RKO (cell line): ENCODE measurements at places on chromosomes 12 and 14.

- no peak for DNase-seq
Observed at GRCh38 chr14:102889615-102890014, 32.8 kb upstream of the AMN start.

GRCh38 chr14:32762886-32763285 is 175.8 kb upstream of the NPAS3 start:
- DNase-seq = no peak

DNA sequence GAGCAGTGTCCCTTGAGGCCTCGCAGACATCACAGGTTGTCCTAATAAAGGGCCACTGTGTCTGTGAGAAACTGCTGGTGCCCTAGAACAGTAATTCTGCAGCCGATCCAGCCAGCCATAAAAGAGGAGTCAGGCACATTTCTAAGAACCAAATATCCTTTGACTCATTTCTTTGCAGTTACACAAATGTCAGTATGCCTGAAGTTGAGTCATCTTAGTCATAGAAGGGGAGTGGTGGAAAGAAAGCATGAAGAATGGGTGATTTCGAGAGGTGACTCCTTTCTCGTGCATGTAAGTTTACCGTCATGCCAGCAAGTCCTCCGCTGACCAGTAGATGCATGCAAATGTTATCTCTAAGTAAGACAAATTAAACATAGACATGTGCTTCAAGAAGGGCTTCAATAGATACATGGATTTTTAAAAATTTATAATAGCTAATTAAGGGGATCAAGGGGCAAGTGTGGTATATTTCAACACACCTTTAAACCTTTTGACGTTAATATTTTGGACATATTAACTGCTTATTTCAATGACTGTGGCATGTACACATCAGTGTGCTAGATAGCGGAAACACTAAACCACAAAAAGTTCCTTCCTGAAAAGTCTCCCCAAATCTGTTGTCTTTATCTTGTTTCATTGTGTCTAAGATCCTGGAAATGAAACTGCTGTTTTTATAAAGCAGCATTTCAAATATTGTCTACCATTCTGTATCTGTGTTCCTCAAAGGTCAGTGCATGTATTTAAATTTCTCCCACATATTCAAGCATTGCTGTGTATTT is 497.4 kb downstream of the NPAS3 start:
- DNase-seq = peak; percentile 79

GRCh38 chr12:112538740-112539139 is 120.0 kb downstream of the PTPN11 start:
- no peak for DNase-seq

GRCh38 chr14:87805315-87805723 is 187.7 kb downstream of the GALC start:
- DNase-seq = peak; percentile 26

DNA sequence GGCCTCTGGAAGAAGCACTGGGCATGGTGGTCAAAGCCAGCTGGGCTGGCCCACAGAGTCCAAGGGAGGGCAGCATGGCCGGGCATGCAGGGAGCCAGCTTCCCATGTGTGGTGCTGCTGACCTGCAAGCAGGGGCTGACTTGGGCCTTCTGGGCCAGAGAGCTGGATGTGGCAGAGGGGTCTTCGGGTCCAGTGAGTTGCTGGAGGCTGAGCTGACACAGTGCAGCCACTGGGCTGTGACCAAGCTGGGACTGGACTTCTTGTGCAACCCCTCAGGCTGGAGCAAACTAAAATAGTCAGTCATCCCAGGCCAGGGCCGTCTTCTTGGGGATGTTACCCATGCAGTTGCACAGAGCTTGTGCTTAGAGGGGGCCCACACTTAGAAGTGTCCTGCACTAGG is 7.3 kb upstream of the RIN3 start:
- DNase-seq = no peak

DNA sequence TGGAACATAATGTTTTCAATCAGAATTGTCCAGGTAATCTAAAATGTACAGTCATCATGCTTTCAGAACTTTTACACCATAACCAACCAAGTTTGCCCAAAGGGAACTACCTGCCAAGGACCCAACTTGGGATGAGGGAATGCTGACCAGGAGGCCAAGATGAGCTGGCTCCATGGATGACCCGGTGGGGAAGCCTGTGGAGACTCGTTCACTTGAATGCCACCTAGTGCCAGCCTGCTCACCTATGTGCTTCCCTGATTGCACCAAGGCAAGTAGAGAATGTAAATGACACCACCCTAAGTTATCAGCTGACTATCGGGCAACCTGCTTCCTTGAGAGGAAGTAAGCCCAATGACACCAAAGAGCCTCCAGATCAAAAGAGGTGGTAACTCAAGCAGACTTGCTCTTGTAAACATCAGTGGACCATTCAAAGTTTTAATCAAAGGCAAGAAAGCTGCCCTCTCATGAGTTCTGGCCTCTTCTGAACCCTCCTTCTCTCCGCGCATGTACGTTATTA is 137.3 kb downstream of the TTC7B start:
- no peak for DNase-seq

DNA sequence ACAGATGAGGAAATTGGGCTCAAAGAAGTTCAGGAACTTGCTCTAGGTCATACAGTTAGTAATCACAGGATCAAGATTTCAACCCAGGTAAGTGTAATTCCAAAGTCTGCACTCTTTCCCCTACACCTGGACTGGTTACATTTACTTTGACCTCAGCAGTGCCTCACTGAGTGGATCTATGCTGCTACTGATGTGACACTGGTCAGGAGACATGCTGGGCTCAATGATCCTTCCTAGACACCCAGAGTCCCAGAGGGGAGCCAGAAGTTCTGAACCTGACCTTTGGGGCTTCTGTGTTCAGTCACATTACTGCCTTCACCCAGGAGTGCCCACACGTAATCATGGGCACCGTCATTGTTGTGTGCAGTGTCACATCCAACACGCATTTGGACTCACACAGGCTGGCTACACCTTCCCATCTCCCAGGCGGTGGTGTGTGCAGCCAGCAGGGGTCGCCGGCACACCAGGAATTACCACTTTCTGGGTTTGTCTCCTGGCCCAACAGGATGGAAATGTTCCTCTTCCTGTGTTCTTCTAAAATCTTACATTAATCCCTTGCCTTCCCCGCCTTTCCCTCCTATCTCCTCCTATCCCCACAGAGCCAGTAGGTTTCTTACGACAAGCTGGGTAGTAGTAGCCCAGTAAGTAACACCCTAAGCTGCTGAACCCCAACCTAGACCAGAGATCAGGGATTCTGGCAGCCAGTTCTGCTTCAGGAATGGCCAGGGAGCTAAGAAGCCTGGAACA is 25.6 kb downstream of the CALCOCO1 start:
- peak; percentile 76 for DNase-seq

GRCh38 chr12:93813972-93814821 is 137.0 kb downstream of the CRADD start:
- DNase-seq = no peak

GRCh38 chr12:114625294-114625851 is 58.6 kb downstream of the TBX3 start:
- DNase-seq = peak; percentile 68

DNA sequence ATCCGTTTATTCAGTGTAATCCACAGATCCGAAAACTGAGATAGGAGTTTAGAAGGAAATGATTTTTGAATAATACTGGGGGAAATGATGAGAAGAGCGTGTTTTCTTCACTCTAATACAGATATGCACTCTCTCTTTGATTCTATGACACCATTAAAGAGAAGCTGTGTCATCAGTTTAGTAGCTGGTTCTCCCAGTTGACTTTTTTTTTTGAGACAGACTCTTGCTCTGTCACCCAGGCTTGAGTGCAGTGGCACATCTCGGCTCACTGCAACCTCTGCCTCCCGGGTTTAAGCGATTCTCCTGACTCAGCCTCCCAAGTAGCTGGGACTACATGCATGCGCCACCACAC is 48.4 kb upstream of the EML1 start:
- DNase-seq = no peak

DNA sequence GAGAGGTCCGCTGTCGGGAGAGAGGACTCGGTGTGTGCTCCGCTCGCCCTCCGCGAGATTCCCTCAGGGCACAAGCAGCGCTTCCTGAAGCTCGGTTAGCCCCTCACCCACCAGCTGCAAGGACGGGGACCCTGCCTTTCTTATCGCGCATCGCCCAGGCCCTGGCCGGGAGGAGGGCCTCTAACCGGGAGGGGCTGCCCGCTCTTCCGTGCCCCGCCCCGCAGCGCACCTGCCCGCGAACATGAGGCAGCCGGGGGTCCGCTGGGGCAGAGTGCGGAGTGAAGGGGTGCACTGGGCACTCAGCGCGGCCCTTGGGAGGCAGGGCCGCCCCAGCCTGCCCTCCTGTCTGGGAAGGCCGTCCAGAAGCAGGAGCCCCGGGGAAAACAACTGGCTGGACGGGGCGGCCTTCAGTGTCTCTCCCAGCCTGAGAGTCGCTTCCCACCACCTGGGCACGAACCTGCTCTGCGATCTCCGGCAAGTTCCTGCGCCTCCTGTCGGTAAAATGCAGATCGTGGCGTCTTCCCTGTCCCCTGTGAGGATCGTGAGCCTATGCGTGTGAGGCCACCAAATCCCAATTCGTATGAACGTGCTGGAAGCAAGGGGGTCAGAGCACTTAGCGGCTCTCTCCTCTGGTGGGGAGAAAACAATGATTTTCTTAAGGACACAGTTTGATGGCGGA is 28.0 kb upstream of the ADIPOR2 start:
- DNase-seq = no peak
